Stimulated activated CD4-positive, alpha-beta T cell treated with anti-CD3 and anti-CD28 coated beads, TNF-alpha, amount 100 ng/mL, for 4 hours (primary cell): ENCODE measurements at places on chromosomes 2 and 18.

GRCh38 chr2:70645733-70646419 is 92.2 kb upstream of the TGFA start:
- DNase-seq = no peak

- no peak for DNase-seq
These were observed 33.9 kb downstream of the SOWAHC start for GRCh38 chr2:109648041-109648527.

DNA sequence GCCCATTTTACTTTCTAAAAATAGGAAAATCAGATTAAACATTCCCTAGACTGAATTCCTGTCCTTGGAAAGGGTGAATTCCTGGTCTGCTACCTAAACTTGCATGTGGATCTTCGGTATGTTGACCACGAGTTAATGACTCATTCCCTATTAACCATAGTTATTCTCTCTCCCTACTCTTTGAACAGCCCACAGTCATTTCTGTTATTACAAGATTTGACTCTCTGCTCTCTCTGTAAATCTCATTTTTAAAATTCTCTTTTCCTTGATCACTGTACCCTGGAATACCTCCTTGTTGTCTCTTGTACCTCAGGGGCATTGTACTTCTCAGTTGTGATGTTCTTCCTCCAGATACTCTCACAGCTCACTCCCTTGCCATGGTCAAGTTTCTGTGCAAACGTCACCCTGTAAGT is 92.0 kb upstream of the GULP1 start:
- DNase-seq = no peak

- DNase-seq = no peak
These were observed 1521.3 kb upstream of the ACVR2A start for GRCh38 chr2:146323564-146323963.

GRCh38 chr18:71998547-71999097 is 545.5 kb downstream of the CBLN2 start:
- no peak for DNase-seq

- no peak for DNase-seq
These were observed 824.0 kb upstream of the ID2 start for GRCh38 chr2:7857904-7858303.

- no peak for DNase-seq
These were observed 6.2 kb downstream of the LTBP1 start for GRCh38 chr2:32952761-32953476.

GRCh38 chr2:26615336-26615859 is 25.8 kb downstream of the CIB4 start:
- no peak for DNase-seq

DNA sequence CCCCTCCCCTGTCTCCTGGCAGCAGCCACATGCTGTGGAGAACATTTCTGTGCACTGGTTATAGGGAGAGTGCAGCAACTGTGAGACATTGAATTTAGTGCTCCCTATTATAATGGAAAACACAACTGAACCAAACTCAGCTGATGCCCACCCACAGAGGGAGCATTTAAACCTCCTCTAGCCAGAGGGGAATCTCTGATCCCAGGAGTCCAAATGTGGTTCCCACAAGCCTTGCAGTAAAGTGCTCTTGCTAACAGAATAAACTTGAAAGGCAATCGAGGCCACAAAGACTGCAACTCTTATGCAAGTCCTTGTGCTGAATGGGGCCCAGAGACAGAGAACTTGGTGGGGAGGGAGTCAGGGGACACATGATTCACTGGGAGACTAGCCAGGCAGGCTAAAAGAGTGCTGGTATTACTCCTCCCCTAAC is 638.8 kb upstream of the VRK2 start:
- no peak for DNase-seq

- no peak for DNase-seq
These were observed 116.5 kb upstream of the REG3G start for GRCh38 chr2:78908973-78909372.

DNA sequence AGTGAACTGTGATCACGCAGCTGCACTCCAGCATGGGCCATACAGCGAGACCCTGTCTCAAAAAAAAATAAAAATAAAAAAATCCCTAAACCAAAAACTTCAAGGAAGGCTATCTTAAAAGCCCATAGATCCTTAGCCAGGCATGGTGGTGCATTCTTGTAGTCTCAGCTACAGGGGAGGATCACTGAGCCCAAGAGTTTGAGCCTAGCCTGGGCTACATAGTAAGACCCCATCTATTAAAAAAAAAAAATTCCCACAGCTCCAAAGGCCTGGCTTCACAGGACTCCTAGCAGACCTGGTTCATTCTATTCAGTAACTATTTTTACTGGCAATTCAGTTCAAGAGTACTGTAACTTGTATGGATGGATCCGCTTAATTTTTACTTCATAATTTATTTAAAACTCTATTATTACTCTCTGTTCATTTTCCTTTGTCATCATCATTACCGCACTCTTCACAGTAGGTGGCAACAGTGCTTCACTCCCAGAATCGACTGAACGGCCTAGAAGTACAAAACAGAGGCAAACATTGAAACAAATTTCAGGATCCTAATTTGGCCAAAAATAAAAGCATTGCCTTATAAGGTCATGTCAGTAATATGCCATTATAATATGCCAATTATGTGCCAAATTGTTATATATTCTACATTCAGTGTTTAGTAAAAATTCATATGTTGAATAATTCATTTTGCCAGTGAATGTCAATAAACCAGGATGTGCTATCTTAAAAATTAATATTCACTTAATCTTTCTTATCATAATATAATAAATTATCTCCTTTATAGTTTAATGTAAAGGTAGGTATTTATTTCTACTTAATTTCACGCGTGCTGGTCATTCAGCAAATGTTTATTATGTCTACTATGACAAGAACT is 14.3 kb upstream of the STAM2 start:
- DNase-seq = no peak

- DNase-seq = no peak
These were observed 75.8 kb downstream of the DGKD start for GRCh38 chr2:233430081-233430480.

- DNase-seq = no peak
These were observed 7.9 kb downstream of the MAP3K2 start for GRCh38 chr2:127379712-127380355.

DNA sequence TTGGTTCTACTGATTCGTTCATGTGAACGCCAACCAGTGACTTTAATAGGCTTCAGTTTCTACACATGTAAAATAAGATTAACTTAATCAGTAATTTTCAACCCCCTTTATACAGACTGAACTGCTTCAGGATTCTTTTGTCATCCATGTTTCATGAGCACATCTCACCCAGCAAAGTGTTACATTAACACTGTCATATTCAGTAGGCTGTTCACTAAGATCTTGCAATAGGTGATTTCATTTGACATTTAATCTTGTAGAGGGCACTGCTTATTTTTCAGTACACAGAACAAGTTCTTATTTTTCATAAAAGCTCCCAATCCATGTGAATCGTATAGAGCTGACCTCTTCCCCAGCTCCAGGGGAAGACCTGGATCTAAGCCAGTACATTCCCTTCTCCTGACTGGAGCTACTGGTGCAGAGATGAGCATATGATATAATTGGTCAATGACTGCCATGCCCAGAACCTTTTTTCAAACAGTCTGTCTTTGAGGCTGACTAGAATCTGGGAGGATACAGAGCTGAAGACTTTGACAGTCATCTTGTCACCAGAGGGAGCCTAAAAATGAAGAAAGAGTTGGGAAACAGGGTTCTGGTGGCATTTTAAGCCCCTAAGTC is 72.2 kb upstream of the CHRNA1 start:
- no peak for DNase-seq

GRCh38 chr2:235937936-235938335 is 230.2 kb downstream of the GBX2 start:
- no peak for DNase-seq
